ENCODE measurements at places on chromosomes 1 and 21.

DNA sequence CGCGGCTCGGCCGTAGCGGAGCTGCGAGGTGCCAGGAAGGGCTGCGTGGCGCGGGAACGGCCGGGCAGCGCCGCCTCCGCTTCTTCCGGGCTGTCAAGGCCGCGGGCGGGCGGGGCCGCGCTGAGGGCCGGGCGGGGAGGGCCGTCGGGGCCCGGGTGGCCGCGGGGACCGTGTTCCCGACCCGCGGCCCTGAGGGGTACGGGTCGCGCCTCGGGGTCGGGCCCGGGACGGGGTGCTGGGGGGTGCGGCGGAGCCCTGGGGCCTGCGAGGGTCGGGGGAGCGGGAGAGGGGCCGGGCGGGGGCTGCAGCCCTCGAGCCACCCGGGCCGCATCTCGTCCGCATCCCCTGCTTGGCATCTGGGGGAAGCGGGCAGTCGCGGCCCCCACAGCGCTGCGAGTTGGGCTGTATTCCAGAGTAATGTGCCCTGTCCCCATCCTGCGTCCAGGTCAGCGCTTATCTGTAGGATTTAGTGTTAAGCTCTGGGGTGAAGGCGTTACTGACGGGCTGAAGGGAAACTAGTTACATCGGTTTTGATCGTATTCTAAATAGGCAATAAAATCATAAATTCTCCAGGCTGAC lies 379 bp downstream of the RER1 start:
- DNase-seq = no peak

- DNase-seq = no peak
Observed at GRCh38 chr1:46180082-46180616, 3.9 kb upstream of the P3R3URF start.

- no peak for DNase-seq
Observed at GRCh38 chr1:61708953-61709907, 15.7 kb downstream of the TM2D1 start.

DNA sequence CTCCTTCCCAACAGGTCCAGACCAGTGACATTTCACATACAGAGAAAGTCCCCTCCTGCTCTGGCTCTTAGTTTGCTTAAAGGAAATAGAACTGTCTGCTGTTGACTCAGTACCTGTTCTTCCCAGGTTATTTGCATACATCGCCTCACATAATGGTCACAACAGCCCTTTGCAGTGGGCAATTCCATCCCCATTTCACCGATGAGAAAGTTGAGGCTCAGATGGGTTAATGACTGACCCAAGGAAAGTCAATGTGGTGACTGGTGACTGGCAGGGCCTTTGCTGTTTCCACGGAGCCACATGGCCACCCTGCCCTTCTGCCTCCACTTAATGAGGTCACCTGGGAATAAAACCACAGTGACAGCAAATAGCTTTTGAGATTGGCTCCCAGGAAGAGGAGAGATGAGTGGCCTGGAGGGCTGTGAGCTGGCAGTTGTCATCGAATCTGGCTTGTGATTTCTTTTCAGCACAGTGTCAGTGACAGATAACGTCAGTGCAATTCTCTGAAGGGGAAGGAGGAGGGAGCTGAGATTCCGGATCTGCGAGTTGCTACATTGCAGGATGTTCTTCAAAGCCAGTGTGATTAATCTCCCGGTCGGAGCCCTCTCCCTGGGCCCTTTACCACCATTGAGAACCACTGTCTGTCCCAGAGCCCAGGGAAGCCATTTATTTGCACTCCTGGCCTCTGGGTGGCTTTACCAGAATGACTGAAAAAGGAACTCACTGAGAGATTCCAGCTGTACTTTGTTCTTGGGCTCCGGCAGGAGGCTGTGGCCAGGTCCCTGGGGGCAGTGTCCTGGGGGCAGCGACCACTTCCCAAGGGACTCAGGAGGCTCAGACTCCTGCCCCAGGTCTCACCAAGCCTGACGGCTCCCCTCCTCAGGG lies 117.2 kb downstream of the CNIH3 start:
- DNase-seq = no peak

GRCh38 chr1:204431310-204432184 lies 19.9 kb upstream of the PPP1R15B start:
- DNase-seq = no peak

GRCh38 chr21:36550761-36551160 lies 70.8 kb upstream of the CLDN14 start:
- DNase-seq = no peak

DNA sequence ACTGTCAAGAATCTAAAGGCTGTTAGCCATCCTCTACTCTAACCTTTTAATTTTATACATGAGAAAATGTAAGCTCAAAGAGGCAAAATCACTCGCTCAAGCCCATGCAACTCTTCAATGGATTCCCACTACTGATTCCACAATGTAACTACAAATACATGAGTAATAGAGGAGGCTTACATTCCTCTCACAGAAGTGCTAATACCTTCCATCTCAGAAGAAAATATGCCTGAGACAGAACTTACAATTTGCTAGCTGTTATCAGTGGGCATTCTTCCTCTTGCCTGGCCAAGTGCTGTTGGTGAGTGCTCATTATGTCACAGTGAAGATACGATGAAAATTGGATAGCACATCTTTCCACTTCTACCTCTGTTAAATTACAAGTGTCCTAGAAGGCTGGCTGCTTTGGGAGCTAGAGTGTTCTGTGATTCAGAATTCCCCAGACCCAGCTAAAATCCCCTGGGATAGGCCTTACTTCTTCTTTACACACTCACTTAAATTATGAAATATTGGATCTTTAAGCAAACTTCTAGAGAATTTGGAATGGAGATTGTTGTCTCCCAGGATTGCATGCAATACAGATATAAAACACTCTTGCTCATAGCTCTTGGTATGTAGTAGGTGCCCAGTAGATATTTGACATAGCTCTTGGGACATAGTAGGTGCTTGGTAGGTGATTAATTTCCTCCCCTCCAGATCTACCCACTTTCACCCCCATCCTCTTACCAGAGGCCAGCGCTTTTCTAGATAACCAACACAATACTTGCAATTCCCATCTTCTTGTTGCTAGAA lies 24.1 kb downstream of the BCL9 start:
- DNase-seq = no peak

DNA sequence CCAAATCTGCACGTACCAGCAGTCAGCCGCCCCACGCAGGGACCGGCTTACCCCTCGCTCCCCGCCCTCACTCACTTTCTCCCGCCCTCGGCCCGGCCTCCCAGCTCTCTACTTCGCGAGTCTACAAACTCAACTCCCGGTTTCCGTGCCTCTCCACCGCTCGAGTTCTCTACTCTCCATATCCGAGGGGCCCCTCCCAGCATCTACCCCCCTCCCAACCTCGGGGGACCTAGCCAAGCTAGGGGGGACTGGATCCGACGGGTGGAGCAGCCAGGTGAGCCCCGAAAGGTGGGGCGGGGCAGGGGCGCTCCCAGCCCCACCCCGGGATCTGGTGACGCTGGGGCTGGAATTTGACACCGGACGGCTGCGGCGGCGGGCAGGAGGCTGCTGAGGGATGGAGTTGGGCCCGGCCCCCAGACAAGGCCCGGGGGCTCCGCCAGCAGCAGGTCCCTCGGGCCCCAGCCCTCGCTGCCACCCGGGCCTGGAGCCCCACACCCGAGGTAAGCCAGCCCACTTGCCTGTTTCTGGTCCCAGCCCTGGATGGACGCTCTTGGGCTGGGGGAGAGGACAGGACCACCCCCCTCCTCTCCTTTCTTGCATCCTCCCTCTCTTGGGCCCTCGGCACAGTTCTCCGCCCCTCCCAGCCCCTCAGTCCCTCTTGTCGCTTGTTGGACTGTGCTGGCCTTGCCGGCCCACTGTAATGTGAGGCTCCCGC lies at the start of gene ARTN:
Gene ARTN, plus strand, starts transcription at position 416 of the 715 bp plus-strand sequence. CDS start 1,856 bp downstream, outside the sequence.
- DNase-seq = no peak

- DNase-seq = no peak
Observed at GRCh38 chr1:118317842-118318614, 133.0 kb upstream of the SPAG17 start.
